ENCODE measurements at places on chromosomes 5 and 9. TPM values are rescaled to one million over a fixed set of nuclear protein-coding genes. Genes with fewer than 3 reads are reported as not detected.

Gene F2RL2
- total RNA-seq = not detected

Gene SPATA9
- total RNA-seq = not detected

Gene CKMT2
- not detected for total RNA-seq

- DNase-seq = no peak
These were observed 665 bp downstream of the SLC6A3 start for GRCh38 chr5:1444361-1445189.

- DNase-seq = no peak
These were observed 2.8 kb upstream of the WWC1 start for GRCh38 chr5:168288349-168289245.

All from CD8-positive, alpha-beta T cell (primary cell).